ENCODE measurements at places on chromosomes 4 and X.

- no peak for DNase-seq
Measured at GRCh38 chr4:76651616-76652015, 216.6 kb downstream of the SHROOM3 start.

- peak; percentile 68 for DNase-seq
Measured at GRCh38 chr4:87465739-87466366, 43.5 kb downstream of the NUDT9 start.

DNA sequence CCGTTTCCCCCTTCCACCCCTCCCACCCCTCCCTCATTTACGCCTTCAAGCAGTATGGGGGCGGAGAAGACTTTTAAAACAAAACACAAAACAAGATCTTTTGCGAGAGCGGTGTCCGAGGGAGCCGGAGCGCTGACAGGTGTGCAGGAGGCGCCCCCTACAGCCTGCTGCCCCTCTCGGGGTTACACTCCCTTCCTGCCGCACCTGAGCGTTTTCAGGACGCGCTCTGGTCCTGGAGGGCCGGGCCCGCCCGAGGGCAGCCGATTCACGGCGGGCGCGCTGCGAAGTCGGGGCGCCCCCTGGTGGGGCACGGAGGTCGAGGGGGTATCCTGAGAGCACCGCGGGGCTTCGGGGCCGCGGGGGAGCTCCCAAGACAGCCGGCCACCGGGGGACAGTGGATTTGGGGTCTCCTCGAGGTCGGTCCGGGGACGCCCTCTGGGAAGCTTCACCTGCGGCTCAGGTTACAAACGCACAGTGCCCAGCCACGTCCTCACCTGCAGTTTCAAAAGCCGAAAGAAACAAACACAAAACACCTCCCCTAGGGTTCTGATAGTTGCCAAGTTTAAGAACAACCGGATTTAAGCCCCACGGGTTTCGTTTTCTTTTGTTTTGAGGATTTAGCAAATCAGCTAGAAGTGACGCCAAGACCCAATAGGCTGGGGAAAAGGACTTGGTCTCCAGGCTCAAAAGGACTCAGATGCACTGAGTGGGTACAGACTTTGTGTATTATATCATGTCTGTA is 8.0 kb upstream of the NEUROG2 start:
- no peak for DNase-seq

DNA sequence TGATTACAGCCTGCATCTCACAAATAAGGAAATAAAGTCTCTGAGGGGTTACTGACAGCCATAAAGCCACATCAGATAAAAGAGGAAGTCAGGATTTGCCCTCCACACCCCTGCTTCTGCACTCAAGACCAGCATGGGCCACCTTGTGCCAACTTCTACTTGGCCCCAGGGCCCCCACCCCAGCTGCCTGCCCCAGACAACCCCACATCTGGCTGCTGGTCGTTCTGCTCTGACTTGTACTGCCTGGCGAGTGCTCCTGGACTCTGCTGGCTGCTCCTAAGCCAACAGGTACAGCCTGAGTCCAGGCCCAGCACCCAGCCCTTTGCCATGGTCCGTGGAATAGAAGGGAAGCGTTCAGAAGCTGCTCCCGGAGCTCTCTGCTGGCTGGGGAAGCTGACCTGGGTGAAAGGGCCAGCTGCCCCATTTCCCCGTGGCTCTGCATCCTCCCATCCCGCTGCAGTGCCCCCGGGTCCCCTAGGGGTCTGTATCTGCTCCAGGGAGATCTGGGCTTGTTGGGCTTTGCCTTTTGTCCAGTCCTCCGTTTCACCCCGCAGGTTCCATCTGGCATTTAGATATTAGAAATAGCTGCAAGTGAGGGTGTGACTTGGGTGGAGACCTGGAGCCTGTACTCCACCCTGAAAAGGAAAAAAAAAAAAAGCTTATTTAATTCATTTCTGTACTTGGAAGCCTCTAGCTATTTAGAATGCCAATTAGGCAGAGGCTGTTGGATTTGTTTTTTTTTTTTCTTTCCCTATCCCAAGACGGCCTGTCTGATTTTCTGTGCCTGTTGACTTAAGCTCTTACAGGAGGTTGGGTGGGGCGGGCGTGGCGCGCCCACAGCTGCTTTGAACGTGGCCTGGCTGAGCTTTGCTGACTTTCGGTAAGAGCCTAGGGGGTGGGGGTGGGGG is 194.7 kb downstream of the PTTG2 start:
- DNase-seq = peak; percentile 64

DNA sequence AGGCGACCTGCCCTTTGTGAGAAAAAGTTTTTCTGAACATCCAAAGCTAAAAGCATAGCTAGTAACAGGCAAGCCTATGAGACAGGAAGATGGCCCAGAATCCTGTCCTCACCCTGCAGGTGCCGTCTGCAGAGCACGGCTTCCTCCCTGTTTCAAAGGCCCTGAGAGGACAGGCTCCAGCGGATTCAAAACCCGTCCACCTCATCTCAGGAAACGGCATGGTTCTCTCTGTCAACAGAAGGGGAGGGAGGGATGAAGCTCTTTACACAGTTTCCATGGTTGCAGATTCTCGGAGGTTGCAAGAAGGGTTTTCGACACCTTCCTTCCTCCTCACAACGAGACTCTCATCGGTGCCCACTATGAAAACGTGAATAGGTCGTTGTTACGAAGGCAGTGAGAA is 8.3 kb downstream of the PPP2R3B start:
- no peak for DNase-seq

GRCh38 chr4:111761531-111761930 is 383.7 kb upstream of the FAM241A start:
- peak; percentile 79 for DNase-seq

- DNase-seq = no peak
Measured at GRCh38 chr4:36332782-36333131, 51.3 kb downstream of the DTHD1 start.

GRCh38 chr4:67714248-67714583 is 13.3 kb upstream of the UBA6 start:
- no peak for DNase-seq

DNA sequence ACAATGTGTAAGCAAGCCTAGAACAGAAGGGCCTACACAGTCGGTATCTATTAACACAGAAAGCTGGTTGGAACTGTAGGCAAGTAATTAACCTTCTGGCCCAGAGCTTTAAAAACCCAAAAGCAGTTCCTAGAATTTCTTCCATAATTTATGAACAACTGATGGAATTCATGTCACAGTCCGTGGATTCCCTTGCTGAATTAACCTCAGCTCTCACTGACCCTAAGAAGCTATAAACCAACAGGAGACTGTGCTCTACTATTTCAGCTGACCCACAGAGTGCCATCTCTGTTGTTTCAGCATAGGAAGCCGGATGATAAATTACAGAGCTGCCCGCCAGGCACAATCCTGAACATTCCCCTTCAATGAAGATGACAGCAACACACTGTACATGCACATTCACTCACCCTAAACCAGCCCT is 157.3 kb downstream of the PRDM5 start:
- DNase-seq = no peak

DNA sequence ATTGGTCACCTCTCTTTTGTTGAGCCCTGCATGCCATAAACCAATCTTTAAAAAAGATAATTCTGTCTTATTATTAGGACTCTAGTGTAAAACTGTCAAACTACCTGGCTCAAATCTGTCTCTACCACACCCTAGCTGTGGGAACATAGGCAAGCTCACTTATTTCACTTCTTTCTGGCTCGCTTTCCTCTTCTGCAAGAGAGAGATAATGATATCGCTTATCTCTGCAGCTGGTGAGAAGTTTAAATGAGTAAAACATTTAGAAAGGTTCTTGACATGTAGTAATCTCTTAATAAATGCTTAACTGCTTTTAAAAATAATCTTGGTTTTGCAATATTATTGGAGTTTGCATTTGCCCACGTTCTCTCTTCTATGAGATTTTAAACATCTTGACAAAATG is 1109.2 kb downstream of the RAPGEF2 start:
- DNase-seq = no peak

DNA sequence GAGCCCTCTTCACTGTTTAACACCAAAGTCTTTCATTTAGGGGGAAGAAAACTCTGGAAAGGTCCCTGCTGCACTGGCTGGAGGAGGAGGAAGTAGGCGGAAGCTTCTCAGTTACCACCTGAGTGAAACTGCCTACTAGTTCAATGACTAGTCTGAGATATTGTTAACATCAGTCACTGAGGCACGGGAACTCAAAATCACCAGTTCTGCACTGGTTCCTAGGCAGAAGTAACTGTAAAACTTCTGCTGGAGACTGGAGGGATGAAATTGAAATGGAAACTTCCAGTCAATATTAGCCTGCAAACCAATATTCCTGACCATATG is 178.3 kb downstream of the SNCA start:
- DNase-seq = no peak

GRCh38 chr4:23373261-23373660 is 516.6 kb downstream of the PPARGC1A start:
- no peak for DNase-seq

DNA sequence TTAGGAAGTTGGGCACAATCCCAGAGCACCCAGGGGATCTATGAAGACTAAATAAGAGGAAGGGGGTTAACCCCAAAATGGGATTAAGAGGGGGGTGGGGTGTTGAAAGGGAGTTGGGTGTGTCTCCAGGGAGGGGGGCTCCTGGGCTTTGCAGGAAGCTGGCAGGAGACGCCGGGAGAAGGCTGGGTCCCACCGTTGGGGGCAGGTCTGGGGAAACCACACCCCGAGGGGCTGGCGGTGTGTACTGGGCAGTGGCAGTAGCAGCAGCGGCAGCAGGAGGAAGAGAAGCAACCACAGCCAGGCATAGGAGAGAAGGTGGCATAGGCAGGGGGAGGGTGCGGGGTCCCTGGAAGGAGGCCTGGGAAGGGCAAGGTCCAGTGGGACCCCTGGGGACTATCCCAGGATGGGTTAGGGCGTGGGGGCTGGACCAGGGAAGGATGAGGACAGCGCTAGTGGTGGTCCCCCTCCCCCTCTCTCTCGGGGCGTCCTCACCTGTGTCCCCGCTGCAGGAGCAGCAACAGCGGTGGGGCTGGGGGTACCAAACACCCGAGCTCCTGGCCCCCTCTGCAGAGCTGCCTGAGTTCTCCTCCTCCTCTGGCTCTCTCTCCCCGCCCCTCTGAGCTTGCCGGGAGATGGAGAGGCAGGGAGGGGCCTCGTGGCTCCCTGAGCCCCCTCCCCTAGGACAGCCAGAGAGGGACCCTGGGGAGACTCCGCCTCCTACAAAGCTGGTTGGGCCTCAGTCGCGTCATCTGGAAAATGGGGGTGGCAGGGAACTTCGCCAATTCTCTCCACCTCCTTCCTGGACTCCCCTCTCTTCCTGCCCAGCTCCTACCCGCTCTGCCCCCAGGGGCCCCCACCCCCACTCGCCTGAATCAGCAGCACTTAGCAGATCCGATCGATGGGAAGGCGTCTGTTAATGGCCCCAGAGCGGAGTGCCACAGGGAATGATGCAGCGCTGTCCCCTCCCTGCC is at the start of gene KCND1:
TSS of gene KCND1 (minus strand) at position 596 of the 971 bp plus-strand sequence. CDS start 1,573 bp downstream, outside the sequence.
- peak; percentile 26 for DNase-seq

GRCh38 chrX:29826742-29827141 is 388.6 kb upstream of the MAGEB2 start:
- no peak for DNase-seq

GRCh38 chr4:159173886-159174285 is 71.0 kb downstream of the RAPGEF2 start:
- no peak for DNase-seq

- DNase-seq = no peak
Measured at GRCh38 chr4:78534286-78534955, 17.1 kb upstream of the ANXA3 start.

DNA sequence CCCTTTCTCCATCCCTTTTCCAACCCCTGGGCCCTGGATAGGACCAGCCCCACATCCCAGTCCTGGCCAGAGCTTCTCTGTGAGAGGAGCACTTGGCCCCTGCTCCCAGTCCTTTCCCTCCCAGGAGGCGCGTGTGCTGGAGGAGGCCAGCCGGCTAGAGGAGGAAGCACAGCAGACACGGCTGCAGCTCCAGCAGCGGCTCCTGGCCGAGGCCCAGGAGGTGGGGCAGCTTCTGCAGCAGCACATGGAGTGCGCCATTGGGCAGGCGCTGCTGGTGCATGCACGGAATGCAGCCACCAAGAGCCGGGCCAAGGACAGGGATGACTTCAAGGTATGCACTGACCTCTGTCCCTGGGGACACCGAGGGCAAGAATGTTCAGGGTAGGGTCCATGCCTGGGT is 87.5 kb downstream of the EVC start:
- DNase-seq = peak; percentile 38

DNA sequence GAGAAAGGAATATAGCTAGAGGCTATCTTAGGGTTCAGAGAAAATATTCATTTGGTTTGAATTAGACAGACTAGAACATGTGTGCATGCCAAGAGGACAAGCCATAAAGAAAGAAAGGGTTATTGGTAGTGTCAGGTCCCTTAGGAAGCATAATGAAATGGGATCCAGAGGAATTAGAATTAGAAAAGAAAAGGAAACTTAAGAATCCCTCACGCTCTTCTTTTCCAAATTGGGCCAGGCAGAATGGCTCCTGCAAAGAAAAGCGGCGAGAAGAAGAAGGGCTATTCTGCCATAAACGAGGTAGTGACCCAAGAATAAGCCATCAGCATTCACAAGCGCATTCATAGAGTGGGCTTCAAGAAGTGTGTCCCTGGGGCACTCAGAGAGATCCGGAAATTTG is 4.9 kb upstream of the ABCG2 start:
- no peak for DNase-seq
